H9 (cell line): ENCODE measurements at places on chromosomes 7 and 10. TPM values are rescaled to one million over a fixed set of nuclear protein-coding genes. Genes with fewer than 3 reads are reported as not detected.
A peak's percentile ranks its signal among the peaks of the same experiment; 100 is the strongest.

GRCh38 chr10:4982764-4983226 lies 19.6 kb downstream of the AKR1C1 start:
- no peak for DNase-seq

DNA sequence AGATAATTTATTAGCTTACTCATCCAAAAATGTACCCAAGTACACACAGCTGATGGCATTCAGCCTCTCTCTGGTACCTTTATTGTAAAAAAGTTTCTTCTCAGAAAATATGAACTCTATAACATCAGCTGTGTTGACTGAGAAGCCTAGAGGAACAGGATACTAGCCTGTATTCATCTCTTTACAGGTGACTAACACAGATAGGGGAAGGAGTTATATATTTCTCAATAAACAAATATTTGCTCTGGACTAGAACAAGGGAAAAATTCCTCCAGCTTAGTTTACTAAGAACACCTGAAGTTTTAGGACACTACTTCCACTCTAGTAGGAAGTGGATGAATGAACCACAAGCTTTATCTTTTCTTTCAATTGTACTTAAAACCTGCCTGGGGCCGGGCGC lies 67.8 kb downstream of the ZNF248 start:
- no peak for DNase-seq

GRCh38 chr7:99016196-99016595 lies 127.7 kb downstream of the SMURF1 start:
- DNase-seq: no peak

GRCh38 chr7:149071641-149072437 lies 18.7 kb downstream of the ZNF786 start:
- peak; percentile 90 for DNase-seq

The POLR2J2 gene
- 2.6 and 3.6 TPM in 2 replicates for total RNA-seq

The SUN3 gene
- not detected in 2 replicates for total RNA-seq

The GDF2 gene
- not detected in 2 replicates for total RNA-seq

The KCNMA1 gene
- 1.7 and 2.0 TPM in 2 replicates for total RNA-seq

The VAX1 gene
- not detected in 2 replicates for total RNA-seq
